Diencephalon (tissue), 1 donor: ENCODE measurements at places on chromosomes 4 and X. TPM values are rescaled to one million over a fixed set of nuclear protein-coding genes. Genes with fewer than 3 reads are reported as not detected.

Gene UBA6
- 92.5 TPM for total RNA-seq

Gene FATE1
- total RNA-seq = not detected

Gene DCAF8L2
- total RNA-seq = not detected

Gene WNK3
- total RNA-seq = 62.3 TPM

Gene ANK2
- 684 TPM for total RNA-seq

Gene SSX7
- total RNA-seq = not detected

Gene MAP7D2
- 25.1 TPM for total RNA-seq

Gene SORCS2
- total RNA-seq = 20.3 TPM

Gene TMEM192
- 8.5 TPM for total RNA-seq

Gene INTU
- 34.1 TPM for total RNA-seq

Gene SLIT2
- 36.7 TPM for total RNA-seq

Gene PABPC1L2A
- 3.0 TPM for total RNA-seq

Gene BEND2
- total RNA-seq = not detected

Gene ODAM
- not detected for total RNA-seq

Gene ITIH6
- total RNA-seq = not detected

Gene UGT2B17
- total RNA-seq = not detected

Gene NLGN3
- total RNA-seq = 38.1 TPM

Gene ERCC6L
- total RNA-seq = 1.4 TPM

Gene NAT8L
- 25.6 TPM for total RNA-seq

Gene KCND1
- 4.2 TPM for total RNA-seq

Gene GPR173
- 27.0 TPM for total RNA-seq

Gene OCIAD2
- 30.2 TPM for total RNA-seq

Gene DMRTC1
- 0.46 TPM for total RNA-seq

Gene DGAT2L6
- not detected for total RNA-seq
